ENCODE measurements at places on chromosomes 16 and 17.
A peak's percentile ranks its signal among the peaks of the same experiment; 100 is the strongest.

DNA sequence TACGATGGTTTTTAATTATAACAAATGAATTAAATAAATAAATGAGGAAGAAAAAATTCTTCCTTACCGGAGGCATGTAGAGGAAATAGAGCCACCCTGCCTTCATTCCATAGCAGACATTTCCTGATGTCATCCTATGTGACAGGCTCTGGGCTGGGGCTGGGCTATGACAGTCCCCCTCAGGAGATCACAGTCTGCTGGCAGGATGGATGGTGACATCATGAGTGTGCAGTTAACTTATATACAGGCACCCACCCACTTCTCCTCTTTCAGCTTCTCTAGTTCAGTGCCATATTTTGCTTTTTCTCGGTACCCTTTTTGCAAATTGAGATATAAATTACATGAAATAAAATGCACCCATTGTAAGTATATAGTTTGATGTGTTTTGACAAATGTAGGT lies 6.4 kb upstream of the CMTM3 start:
- no peak for DNase-seq

GRCh38 chr17:68424861-68425260 lies 32.4 kb downstream of the WIPI1 start:
- DNase-seq, result no peak

GRCh38 chr16:72722552-72722951 lies 325.4 kb downstream of the ZFHX3 start:
- no peak for DNase-seq

DNA sequence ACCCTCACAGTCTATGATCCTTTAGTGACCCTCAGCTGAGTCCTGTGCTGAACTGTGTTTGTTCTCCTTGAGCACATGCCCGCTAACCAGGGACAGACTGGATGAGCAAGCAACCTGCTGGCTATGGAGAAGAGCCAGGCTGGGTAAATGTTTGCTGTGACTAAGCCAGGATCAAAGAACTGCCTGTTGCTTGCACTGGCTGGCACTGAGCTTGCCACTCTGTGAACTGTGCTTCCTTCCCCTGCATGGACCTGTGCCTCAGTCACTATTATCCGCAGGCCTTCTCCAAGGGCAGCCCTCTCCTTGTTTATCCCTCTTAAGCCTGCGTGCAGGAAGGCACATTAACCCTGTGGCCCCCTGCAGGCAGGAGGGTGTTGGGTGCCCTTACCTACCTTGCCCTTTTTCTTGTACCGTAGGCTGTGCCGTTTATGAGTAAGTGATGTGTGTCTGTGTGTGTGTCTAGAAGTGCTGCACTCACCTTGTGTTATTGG lies 7.4 kb downstream of the PNPO start:
- DNase-seq, result peak; percentile 93

DNA sequence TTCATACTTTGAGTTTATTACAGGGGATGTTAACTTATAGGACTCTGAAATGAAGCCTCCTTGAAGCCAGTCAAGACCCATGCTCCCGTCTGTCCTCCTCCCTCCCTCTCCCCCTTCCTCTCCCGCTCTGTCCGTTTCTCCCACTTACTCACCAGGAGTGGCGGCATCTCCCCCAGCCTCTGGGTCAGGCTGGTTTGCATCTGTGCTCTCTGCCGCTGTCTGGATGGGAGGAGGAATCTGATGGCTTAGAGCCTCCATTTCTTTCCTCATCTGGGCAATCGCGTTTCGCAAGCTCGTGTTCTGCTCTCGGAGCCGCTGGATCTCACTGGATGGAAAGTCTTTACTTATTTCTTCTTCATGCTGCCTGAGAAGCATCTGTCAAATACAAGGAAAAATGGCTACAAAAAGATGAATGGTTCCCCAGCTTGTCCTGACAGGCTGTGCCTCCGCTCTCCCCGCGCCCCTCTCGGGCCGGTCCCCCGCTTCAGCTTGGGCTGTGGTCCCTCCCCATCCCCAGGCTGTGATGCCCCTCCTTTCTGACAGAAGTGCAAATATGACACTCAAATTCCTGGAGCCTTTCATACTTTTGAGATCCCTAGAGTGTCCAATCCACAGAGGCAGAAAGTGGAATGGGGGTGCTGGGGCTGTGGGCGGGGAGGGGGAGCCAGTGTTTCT lies 40.0 kb downstream of the CCDC57 start:
- DNase-seq, result no peak

GRCh38 chr16:79912592-79913310 lies 312.2 kb upstream of the MAF start:
- no peak for DNase-seq

DNA sequence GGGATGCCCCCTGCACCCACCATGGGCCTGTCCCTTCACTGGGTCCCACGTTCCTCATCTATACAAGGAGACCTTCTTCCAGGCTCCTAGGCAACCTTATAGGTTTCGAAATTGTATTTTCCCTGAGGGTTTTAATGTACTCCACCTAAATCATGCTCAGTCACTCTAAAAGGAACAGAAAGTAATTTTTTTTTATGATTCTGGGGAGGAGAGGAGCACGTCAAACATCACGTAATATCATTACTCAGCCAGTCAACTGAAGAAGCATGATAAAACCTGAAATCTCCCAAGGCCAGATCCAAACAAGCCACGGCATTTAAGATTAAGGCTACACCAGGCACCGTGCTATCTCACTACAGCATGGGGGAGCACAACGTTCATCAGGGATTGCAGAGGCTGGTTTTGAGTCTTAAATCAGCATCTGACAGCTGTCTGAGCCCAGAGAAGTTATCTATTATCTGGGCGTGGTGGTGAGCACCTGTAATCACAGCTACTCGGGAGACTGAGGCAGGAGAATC lies 3.9 kb upstream of the TMEM114 start:
- no peak for DNase-seq

- DNase-seq, result no peak
Observed at GRCh38 chr16:10978871-10979446, 34.6 kb downstream of the CLEC16A start.

GRCh38 chr17:3911271-3912053 lies 4.8 kb downstream of the P2RX1 start:
- DNase-seq, result no peak

GRCh38 chr17:33545124-33545523 lies 252.0 kb upstream of the ASIC2 start:
- no peak for DNase-seq

GRCh38 chr17:80445726-80446110 lies 30.7 kb downstream of the NPTX1 start:
- no peak for DNase-seq

DNA sequence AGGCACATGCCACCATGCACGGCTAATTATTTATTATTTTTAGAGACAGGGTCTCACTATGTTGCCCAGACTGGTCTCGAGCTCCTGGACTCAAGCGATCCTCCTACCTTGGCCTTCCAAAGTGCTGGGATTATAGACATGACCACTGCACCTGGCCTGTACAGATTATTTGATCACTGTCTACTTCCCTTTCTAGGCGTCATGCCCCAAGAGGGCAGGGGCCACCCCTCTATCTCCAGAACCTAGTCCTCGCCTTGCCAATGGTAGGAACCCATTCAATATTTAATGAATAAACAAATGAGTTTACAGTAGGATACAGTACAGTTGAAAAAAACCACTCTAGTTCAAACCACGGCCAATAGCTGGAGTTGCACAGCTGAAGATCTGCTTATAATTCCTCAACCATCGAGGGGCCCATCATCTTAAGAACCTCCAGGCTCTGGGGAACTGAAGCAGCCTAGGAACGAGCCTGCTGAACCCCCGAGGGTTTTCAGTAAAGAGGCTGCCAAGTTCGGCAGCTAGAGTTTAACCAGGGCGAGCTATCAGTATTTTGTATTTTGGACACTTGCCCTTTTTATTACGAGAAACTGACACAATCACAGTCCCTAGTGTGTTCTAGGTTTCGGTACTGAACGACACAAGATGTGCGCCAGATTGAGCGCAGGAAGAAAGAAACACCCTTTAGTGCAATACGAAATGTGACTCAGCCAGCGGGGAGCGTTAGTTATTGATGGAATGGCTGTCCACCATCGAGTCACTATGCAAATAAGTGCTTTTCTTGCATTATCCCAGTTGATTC lies 14.6 kb downstream of the ADCY9 start:
- no peak for DNase-seq

GRCh38 chr16:89067677-89068443 lies 25.8 kb upstream of the ACSF3 start:
- DNase-seq, result no peak

All from left lobe of liver (tissue), 2 donors.